ENCODE measurements at places on chromosomes 7 and 10.

GRCh38 chr10:25682203-25682851 lies 251.7 kb upstream of the MYO3A start:
- DNase-seq: no peak

GRCh38 chr7:17849504-17849903 lies 90.8 kb downstream of the SNX13 start:
- no peak for DNase-seq

DNA sequence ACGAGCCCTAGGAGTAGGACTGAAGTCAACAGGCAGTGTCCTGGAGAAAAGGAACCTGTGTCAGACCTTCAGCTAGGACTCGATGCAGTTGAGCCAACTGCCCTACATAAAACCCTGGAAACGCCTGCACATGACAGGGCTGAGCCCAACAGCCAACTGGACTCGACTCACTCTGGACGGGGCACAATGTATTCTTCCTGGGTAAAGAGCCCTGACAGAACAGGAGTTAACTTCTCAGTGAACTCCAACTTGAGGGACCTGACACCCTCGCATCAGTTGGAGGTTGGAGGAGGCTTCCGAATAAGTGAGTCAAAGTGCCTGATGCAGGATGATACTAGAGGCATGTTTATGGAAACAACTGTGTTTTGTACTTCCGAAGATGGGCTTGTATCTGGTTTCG lies 93.5 kb downstream of the KMT2E start:
- DNase-seq: no peak

DNA sequence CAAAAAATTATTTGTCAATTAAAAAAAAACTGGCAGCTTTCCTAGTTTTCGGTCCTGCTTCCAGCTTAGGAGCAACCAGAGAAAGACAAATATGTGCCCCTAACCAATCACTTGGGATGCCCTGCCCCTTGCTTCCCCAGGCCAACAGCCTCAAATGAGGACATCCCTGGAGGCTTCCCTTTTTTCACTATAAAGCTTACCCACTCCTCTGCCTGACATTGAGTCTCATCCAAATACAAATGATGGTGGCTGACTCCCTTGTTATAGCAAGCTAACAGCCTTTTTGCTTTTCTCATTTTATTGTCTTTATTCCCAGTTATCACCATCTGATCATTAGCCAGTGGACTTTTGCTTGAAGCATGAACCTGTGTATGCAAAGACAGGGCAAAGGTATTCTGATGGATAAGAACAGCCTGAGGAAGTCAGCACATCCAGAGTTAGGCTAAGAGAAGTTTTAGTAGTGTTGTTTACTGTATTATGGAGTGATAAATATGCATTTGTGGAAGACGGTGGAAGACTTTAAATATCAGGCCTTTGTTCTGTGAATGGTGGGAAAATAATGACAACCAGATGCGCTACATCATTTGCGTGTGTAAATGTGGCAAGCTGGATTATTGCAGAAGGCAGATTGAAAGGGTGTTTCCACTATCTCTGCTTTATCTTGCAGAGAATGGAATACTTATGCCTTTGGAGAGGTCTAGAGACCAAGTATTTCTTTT lies 1.7 kb upstream of the CCM2 start:
- DNase-seq: no peak

GRCh38 chr7:2248984-2249694 lies 7.1 kb downstream of the NUDT1 start:
- DNase-seq: peak; percentile 89

GRCh38 chr10:127694580-127695193 lies 42.3 kb upstream of the FOXI2 start:
- peak; percentile 52 for DNase-seq

- DNase-seq: no peak
Measured at GRCh38 chr10:52481986-52482555, 168.0 kb downstream of the DKK1 start.

DNA sequence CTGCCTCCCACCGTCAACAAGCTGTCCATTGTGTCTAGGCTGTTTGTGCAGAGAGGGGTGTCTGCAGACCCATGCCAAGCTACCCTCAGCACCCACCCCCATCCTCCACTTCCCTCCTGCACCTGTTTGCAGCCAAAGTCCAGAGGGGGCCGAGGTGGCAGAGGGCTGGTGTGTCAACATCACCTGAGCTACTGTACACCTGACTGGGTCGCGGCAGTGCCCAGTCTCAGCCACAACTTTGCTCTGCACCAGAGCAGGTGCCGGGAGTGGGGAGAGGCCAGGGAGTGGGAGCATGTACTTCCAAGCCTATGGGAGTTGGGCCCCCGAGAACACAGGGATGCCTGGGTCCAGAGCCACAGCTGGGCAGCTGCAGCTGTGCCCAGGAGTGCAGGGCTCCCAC lies 93.1 kb downstream of the AUTS2 start:
- no peak for DNase-seq

DNA sequence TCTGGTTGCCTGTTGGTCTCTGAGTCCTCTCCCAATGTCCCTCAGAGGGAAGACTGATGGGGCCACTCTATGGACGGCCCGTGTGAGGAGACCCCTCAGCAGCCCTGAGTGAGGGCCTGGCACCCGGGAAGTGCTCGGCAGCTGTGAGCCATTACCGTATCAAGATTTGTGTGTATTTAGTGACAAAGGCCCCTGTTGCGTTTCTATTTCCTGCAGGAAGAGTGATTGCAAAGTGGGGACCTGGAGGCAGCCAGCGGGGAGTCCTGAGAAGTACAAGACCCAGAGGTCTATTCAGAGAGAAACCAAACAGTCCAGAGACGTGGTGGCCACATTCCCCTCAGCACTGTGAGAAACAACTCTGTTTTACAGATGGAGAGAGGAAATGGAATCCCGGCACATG lies 51.1 kb upstream of the CHST15 start:
- no peak for DNase-seq
